ENCODE measurements at places on chromosomes 4 and X.

DNA sequence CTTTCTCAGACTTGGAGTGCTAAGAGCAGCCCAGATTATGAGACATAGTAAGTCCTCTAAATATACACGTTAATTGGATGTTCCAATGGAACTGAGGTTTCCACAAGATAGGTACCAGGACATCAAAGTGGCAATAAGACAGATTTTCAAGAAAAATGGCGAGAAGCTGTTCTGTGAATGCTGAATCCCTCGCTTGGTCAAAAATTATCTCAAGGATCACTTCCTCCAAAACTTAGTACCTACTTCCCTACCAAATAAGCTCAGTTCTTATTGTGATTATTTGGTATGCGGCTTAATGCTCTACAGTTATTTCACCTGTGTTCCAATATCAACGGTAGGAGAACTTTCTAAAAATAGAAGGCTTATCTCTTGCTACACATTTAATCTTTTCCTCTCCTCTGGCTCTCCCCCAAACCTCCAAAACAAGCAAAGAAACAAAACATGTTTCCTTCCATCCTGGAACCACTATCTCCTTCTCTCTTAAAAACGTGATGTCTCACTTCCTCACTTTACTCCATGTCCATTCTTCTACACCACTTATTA is 14.7 kb downstream of the PDGFC start:
- no peak for DNase-seq

DNA sequence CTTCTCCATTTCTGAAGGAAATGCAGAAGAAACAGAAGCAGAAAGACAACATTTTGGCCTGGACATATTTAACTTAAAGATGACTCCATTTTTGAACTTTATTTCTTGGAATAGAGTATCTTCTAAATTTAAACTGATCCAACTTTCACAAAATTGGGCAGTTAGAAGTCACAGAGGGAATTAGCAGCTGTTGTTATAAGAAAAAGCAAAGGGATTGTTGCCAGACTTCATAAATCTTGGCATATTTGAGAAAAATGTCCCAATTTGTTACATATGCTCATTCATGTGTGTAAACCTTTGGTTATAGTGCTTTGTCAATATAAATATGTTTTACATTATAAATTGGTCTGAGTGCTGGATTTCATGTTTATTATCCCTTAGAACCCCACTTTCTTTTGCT is 3.4 kb downstream of the GLUD2 start:
- DNase-seq: no peak

GRCh38 chr4:74061430-74061829 is 22.9 kb upstream of the CXCL3 start:
- DNase-seq: no peak

- no peak for DNase-seq
Observed at GRCh38 chrX:153768311-153769157, 4.5 kb downstream of the PLXNB3 start.

- DNase-seq: peak; percentile 20
Observed at GRCh38 chr4:70183168-70183939, 12.2 kb upstream of the ODAM start.

DNA sequence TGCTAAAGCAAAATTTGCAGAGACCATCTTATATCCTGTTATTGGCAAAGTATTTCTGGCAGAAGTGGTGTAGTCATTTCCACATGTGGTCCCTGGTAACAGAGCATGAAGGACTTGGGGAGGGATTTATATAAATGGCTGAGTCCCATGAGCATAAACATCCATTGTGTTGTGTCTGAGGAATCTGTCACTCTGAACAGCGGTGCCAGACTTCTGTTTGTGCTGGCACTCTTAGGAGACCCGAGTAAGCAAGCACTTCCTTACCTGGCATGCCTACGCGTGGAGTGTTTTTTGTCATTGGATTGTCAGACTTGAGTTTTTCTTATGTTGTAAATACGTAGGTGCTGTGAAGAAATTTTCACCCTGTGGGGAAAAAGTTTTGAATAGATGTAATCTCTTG is 285.9 kb downstream of the ARHGAP10 start:
- no peak for DNase-seq

- DNase-seq: no peak
Observed at GRCh38 chrX:71958281-71958675, 47.6 kb downstream of the NHSL2 start.

- DNase-seq: no peak
Observed at GRCh38 chr4:122764071-122764820, 31.7 kb downstream of the BBS12 start.

- no peak for DNase-seq
Observed at GRCh38 chr4:20868108-20868507, 167.8 kb downstream of the PACRGL start.

GRCh38 chr4:138199568-138200235 is 42.4 kb downstream of the SLC7A11 start:
- no peak for DNase-seq

GRCh38 chr4:48100256-48100655 is 33.8 kb downstream of the TXK start:
- no peak for DNase-seq

DNA sequence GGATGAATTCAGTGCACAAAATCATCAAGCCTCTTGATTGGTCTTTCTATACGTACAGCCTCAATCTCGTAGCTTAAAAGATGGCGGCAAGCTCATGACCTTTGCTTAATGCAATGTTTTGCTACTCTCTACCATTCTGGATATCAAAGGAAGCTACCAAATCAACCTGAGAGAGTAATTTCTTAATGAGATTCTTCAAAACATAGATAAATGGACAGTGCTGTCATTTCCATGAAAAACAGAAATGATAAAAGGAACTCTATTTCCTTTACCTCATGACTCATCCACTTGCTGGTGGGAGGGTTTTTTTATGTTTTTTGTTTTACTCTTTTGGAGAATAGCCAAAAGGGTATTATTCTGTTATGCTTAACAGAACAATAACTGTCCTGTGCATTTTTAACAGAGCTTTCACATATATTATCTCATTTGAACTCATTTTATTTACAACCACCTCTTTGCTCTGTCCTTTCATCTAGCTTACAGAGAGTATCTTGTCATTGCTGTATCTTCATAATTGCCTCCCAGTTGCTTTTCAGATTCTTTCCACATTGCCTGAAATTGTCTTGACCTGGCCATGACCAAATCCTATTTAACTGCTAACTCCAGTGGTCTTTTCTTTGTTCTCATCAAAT is 138.6 kb upstream of the GPR101 start:
- DNase-seq: no peak

GRCh38 chr4:58247792-58248191 is 1137.6 kb upstream of the IGFBP7 start:
- DNase-seq: no peak

- DNase-seq: no peak
Observed at GRCh38 chr4:161393602-161394001, 770.2 kb downstream of the FSTL5 start.

GRCh38 chr4:94642561-94642866 is 115.2 kb upstream of the BMPR1B start:
- no peak for DNase-seq

GRCh38 chrX:37785569-37785968 is 5.7 kb downstream of the CYBB start:
- DNase-seq: no peak

DNA sequence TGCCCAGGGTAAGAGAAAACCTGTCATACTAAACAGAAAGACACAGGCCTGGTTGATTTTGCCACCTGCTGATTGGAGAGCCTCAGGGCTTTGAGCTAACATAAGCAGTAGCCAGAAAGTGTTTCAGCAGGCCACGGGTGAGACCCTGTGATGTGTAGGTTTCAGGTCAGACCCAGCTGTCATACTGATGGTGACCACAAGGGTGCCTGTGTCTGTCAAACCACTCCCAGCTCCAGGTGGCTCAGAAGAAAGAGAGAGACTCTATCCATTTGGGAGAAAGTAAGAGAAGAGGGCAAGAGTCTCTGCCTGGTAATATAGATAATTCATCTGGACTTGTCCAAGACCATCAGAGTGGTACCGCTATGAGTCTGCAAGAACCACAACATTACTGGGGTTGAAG is 72.8 kb upstream of the NLRP2B start:
- no peak for DNase-seq

- DNase-seq: peak; percentile 1
Observed at GRCh38 chrX:86887341-86887740, 630.3 kb upstream of the KLHL4 start.

- no peak for DNase-seq
Observed at GRCh38 chr4:37609626-37610025, 76.5 kb downstream of the RELL1 start.

DNA sequence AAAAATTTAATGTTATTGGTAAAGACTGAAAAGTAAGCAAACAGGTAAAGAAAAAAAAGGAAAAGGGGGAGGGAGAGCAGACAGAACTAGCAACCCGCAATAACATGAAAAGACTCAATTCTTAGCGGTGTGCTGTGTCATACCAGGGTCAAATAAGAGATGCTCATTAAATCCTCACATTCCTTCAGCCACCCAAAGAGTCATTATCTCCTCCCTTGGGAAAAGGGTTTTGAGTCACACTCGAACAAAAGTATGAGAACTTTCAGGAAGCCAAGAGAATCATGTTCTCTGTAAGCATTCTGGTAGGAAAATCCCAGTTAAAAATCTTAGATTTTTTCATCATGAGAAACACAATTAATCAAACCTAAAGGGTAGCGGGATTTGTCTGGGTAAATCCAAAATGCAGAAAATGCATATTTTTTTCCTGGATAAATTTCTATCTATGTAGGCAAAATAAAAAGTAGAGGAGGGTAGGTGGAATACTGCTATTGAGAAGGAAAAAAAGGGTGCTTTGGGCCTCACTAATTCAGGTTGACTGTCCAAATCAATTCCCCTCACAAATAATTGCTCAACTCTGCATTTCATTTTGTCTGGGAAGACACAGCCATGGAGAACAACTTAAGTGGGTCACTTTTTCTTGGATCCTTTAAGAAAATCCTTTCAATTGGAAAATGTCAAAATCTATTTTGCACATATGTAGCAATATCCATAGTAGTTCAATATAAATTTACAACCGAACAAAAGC is 23.2 kb downstream of the TNIP3 start:
- DNase-seq: no peak

DNA sequence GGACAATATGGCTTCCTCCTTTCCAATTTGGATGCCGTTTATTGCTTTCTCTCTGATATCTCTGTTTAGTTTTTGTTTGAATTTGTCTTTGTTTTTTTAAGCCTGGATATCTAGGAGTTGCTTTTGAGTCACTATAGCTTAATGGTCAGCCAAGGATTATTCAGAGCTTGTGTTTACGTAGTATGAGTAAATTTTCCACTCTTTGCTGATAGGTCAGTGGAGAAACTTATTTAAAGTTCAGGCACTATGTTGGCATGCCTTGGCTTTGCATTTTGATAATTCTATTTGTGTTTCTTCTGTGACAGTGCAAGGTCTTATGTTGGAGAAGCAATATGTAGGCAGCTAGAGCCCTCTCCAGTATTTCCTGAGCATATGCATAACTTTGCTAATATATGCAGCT is 315.2 kb downstream of the GRID2 start:
- no peak for DNase-seq

DNA sequence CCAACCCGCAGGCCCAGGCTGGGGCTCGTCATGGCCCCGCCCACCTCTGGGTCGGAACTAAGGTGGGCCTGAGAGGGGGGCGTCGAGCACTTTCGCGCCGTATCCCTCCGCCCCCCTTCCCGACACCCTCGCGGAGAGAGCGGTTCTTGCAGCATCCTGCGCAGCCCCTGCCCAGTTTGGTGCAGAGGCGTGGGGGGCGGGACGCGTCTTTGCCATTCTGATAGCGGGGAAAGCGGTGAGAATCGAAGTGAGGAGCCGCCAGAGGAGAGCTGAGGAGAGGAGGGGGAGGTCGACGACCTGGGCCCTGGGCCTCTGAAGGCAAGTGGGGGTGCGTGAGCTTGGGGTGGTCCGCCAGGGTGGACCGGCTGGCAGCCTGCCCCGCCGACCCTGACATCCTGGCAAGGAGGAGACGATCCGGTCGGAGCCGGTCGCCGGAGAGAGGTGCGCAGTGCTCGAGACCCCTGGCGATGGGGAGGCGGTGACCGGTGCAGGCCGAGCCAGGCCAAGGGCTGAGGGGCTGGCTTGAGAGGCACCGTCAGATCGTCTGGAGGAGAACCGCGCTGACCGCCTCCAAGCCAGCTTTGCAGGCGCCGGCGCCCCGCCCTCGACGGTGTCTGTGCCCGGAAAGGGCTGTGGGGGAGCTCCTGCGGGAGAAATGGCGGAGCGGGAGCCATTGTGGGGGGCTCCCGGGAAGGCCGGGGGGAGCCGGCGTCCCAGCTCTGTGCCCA is 25.5 kb downstream of the GPRASP3 start:
- DNase-seq: no peak

DNA sequence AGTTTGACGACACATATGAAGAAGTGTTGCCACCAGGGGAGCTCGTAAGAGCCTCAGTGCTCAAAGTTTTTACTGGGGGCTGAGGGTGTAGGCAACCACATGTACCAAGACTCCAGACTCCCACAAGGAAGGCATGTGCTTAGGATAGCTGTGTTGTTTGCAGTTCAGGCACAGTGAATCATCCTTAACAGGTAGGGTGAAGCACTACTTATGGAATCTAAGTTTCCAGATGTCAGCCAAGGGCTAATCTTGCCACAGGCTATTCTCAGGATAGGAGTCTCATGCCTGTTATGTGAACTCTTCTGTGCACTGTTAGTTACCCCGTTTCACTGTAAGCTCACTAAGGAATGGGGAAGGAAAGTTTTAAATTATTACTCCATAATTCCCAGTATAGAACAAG is 202.6 kb downstream of the TMA16 start:
- no peak for DNase-seq

DNA sequence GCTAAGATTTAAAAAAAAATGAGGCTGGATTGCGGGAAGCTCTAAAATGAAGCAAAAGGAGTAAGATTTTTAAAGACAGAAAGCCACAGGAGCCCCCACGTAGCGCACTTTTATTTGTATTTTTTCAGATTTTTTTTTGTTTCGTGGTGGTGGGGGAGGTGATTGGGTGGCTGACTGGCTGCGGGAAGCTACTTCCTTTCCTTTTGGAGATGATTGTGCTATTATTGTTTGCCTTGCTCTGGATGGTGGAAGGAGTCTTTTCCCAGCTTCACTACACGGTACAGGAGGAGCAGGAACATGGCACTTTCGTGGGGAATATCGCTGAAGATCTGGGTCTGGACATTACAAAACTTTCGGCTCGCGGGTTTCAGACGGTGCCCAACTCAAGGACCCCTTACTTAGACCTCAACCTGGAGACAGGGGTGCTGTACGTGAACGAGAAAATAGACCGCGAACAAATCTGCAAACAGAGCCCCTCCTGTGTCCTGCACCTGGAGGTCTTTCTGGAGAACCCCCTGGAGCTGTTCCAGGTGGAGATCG is 908 bp downstream of the PCDH10 start:
- DNase-seq: no peak

DNA sequence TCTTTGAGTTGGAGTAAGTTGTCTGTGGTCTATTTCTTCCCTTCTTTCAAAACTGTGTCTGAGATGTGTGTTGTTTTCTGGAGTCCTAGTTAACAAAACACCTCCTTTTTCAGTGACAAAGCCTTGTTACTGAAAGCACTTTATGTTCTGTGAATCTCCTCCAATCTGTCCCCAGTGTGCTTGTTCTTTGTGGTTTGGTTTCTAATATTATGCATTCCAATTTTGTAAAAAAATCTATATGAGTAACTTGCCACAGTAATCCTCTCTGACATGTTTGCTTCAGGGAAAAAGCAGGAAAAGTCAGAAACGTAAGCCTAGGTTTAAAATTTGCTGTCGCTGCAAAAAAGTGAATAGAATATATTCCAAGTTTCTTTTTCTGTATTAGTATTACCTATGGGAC is 12.4 kb downstream of the PRRG1 start:
- DNase-seq: no peak
